Dorsolateral prefrontal cortex (tissue), 122 donors: ENCODE measurements at places on chromosomes 5 and 9.

GRCh38 chr5:171629628-171630349 lies 155.8 kb upstream of the SMIM23 start:
- no peak for DNase-seq

DNA sequence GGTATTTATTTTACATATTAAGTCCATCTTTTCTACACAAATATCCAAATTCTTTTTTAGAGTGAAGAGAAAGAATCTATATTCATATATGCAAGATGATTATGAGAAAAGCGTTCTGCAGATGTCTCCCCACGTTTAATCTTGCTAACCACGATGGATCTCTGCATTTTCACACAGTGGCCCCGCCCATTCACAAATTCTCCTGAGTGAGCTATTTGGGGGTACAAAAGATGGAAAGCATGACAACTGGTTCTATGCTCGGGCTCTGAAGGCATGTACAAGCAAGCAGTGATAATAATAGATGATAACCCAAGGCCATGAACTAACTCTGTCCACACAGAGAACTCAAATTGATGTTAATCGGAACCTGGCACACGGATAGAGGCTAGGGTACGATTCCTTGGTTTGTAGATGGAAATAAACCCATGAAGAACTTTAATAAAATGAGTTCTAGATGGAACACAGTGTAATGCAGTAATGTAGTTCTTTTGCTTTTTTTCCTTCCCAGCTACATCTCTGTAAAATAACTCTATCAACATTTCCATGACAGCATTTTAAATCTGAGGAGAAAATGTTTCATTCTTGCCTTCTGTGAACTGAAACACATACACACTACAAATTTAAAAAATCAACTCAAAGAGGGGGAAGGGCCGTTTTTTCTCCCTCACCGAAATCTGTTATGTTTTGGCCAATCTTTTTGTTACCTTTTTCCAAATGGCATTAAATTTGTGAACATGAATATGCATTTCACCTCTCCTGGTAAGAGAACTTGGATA lies 851.7 kb upstream of the DMAC1 start:
- no peak for DNase-seq

DNA sequence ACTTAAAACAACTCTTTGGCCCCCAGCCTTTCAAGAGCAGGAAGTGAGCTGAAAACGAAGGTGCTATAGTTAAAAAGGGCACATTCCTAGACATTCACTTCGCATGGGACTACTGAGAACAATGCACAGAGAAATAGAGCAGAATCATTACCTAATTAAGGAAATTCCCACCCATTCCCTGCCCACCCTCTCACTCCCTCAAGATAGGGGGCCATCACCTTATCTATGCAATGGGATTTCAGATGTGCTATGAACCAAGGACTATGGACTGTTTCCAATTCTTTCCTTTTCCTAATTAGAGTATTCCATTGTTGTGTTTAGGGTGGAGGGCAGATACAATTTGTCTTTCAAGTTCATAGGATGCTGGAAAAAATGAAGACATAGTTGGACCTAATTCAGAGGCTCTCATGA lies 476.8 kb downstream of the CETN3 start:
- no peak for DNase-seq

DNA sequence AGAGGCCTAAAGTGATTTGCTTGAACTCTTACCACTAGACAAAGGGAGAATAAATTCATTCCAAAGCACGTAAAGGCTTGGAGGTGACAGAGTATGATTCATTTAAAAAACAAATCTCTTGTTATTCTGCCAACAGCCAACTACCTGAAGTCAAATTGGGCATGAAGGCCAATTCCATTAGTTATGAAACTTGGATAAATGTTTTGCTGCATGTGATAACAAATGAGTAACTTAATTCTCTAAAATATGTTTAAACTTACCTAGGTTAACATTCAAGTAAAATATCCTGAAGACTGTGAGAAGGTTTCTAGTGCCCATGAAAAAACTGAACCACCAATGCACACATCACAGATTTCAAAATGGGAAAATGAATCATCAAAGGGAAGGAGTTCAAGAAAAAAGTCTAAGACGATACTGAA lies 120.1 kb upstream of the TSLP start:
- no peak for DNase-seq

DNA sequence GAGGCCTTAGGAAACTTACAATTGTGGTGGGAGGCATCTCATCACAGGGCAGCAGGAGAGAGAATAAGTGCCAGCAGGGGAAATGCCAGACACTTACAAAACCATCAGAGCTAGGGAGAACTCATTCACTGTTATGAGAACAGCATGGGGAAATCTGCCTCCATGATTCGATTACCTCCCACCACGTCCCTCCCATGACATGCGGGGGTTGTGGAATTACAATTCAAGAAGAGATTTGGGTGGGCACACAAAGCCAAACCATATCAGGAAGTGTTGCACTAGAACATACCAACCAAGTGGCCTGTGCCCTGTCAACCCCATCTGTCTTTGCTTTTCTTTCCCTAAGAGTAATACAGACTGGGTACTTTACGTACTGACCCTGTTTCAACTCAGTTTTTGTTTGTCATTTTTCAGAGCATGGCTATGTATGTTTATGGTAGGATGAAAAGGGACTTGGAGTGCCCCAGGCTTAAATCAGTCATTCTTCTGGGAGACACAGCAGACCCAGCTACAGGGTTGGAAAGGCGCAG lies 58.3 kb upstream of the TGFBR1 start:
- DNase-seq, result no peak

- DNase-seq, result no peak
These were observed 24.7 kb upstream of the LNPEP start for GRCh38 chr5:96911139-96911538.

DNA sequence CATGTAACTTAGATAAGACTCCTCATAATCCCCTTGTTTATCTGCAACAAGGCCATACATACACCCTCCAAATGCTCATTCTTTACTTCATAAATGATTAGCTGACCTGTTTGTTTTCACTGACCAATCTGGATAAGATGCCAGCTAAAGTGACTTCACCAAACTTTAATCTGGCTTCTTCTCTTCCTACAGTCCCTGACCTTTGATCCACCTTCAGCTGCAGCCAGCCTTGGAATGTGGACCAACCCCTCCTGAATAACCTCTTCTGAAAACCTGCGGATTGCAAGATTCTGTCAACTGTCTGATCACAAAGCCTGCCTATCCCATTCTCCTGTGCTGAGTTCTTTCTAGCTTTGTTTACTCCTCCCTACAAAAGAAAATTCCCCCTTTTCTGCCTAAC lies 476.8 kb downstream of the LRRC70 start:
- DNase-seq, result no peak

- no peak for DNase-seq
These were observed 631.9 kb downstream of the PSAT1 start for GRCh38 chr9:78928625-78929405.

GRCh38 chr5:33460210-33460609 lies 19.4 kb downstream of the TARS1 start:
- DNase-seq, result no peak

DNA sequence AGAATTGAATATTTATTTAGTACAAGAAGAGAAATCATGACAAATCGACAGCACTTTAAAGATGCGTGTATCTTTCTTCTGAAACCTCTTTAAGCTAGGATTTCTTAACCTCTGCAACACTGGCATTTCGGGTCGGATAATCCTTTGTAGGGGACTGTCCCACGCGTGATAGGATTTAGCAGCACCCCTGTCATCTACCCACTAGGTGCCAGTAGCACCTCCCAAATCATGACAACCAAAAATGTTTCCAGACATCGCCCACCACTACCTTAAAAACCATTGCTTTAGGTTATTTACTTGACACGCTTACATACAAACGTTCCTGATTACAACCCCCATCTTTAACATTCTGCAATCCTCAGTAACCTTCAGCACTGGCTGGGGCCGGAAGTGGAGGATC lies 223.1 kb downstream of the TRIM32 start:
- DNase-seq, result no peak

GRCh38 chr9:115681585-115681984 lies 472.0 kb upstream of the PAPPA start:
- DNase-seq, result no peak

- no peak for DNase-seq
These were observed 204.7 kb upstream of the WWC1 start for GRCh38 chr5:168086746-168087145.

- DNase-seq, result no peak
These were observed 90.3 kb upstream of the OTULINL start for GRCh38 chr5:14491015-14491915.

- DNase-seq, result no peak
These were observed 15.6 kb upstream of the BICD2 start for GRCh38 chr9:92780206-92780605.

GRCh38 chr5:13785781-13786415 lies 158.6 kb downstream of the DNAH5 start:
- no peak for DNase-seq

- DNase-seq, result no peak
These were observed 19.9 kb downstream of the TLR4 start for GRCh38 chr9:117723986-117724625.

GRCh38 chr5:57825031-57825686 lies 342.5 kb upstream of the ACTBL2 start:
- DNase-seq, result no peak

GRCh38 chr5:143279698-143280097 lies 123.8 kb downstream of the NR3C1 start:
- no peak for DNase-seq

DNA sequence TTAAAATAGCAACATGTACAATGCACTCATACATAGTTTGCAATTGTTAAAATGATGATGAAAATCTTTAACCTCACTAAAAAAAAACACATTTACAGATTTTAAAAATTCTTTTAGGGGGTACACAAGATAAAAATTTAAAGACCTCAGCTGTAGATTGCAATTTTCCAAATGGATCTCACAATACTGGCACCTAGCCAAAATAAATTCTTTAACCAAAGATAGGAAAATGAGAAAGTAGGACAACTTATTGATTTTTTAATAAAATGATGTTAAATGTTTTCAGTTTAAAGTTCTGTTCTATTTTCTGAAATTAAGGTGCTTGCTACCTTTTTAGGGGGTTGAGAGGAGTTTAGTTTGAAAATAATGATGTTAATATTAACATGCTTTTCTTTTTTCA lies 90.0 kb downstream of the PCSK1 start:
- no peak for DNase-seq

- DNase-seq, result no peak
These were observed 190.0 kb downstream of the CDH12 start for GRCh38 chr5:22663134-22663533.

GRCh38 chr9:38185647-38186403 lies 116.8 kb upstream of the SHB start:
- DNase-seq, result no peak

DNA sequence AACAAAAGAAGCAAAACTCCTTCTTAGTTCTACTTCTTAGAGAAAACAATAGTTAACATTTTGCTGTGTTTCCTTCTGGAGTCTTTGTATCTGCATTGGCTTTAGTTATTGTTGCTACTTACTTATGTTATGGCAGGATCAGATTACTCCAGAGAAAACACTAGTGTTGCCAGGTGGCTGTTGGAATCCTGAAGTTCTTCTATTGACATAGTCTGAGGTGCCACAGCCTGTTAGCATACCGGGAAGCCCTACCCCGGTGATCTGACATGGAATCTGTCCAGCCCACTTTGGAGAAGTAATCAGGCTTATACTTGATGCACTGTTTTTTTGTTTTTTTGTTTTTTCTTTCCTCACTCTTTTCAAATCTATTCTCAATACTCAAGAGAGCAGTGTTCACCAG lies 68.5 kb upstream of the CEP78 start:
- no peak for DNase-seq

- no peak for DNase-seq
These were observed 147.8 kb upstream of the IRX2 start for GRCh38 chr5:2899311-2899710.

- DNase-seq, result peak; percentile 88
These were observed 11.4 kb downstream of the GRHPR start for GRCh38 chr9:37433867-37434371.

- DNase-seq, result no peak
These were observed 106.7 kb downstream of the FAM174A start for GRCh38 chr5:100641833-100642232.

- no peak for DNase-seq
These were observed 3.2 kb upstream of the C5orf63 start for GRCh38 chr5:127076315-127077129.

- DNase-seq, result no peak
These were observed 1.1 kb downstream of the F2RL2 start for GRCh38 chr5:76622076-76622475.

GRCh38 chr5:175250426-175250825 lies 193.6 kb downstream of the DRD1 start:
- DNase-seq, result no peak

GRCh38 chr5:95989283-95990048 lies 27.8 kb upstream of the ELL2 start:
- no peak for DNase-seq

DNA sequence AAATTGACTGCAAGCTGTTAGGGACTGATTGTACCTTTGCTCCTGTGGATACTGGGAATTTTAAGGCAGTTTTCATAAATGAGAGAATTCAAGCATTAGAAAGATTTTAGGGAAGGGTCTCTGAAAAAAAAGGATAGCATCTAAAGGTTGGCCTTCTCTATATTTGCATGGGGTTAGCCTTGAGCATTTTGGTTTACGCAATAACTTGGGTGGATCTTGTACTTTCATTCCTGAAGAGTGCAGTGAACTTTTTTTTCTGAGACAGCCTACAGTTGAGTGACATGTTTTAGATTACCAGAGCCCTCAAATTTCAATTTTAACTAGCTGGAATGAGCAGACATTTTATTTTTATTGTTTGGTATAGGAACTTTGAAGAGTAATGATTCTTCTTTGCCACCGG lies 91.6 kb upstream of the NR3C1 start:
- DNase-seq, result no peak

DNA sequence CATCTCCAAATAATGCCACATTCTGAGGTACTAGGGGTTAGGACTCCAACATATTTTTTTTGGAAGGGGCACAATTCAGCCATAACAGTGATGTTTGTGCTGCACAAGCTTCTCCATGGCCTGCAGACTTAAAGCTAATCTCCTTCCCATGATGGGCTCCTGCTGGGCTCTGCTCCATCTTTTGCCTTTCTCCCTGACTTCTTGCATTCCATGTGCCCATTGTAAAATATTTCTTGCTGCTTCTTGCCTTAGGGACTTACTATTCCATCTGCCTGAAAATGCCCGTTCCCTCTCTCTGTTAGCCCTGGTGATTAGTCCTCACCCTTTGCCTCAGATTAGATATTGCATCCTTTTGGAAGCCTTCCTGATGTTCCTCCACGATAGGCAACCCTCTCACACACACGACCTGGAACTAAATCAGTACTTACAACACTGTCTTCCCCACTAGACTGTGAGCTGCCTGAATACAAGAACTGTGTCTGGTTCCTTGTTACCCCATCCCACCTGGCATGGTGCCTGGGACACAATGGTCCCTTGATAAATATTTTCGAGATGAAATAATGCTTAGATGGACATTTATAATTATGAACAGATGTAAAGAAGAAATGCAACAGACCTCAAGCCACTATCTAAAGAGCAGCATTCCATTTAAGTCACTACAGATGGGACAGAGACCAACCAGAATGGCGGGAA lies 33.5 kb downstream of the OR1J1 start:
- DNase-seq, result no peak

- no peak for DNase-seq
These were observed 177.9 kb downstream of the PCSK1 start for GRCh38 chr5:96254980-96255691.
